Choroid plexus epithelial cell (primary cell): ENCODE measurements at places on chromosomes 2 and 18.

DNA sequence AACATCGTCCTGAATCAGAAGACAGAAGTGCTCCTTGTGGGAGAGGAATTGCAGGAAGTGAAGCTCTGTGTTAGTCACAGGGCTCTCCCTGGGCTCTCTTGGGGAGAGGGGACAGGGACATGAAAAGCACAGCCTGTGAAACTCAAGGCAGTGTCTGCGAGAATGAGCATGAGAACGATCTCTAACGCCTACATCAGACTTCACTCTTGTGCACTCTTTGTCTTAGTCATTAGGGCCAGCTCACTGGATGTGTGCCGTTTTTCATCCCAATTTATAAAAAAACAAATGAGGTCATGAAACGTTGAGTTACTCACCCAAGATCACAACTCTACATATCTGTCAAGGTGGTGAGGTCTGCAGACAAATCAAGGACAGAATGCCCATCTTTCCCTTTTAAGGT is 27.0 kb upstream of the TWIST2 start:
- no peak for DNase-seq

- DNase-seq = peak; percentile 61
Observed at GRCh38 chr2:218962859-218963492, 3.5 kb downstream of the CDK5R2 start.

GRCh38 chr18:47990981-47991380 is 60.5 kb upstream of the SMAD2 start:
- no peak for DNase-seq

- peak; percentile 45 for DNase-seq
Observed at GRCh38 chr2:190343536-190344275, at the start of gene INPP1. TSS of gene INPP1 (plus strand) at chr2:190343589. CDS start at chr2:190360103, 16,514 bp downstream.

DNA sequence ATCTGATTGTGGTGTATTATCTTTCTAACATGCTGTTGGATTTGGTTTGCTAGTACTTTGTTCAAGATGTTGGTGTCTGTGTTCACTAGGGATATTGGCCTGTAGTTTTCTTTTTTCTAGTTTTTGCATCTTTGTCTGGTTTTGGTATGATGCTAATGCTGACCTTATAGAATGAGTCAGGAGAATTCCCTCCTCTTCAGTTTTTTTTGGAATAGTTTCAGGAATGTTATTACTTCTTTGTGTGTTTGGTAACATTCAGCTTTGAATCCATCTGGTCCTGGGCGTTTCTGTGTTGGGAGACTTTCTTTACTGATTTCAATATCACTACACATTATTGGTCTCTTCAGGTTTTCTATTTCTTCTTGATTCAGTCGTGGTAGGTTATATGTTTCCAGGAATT is 124.2 kb upstream of the EPB41L5 start:
- DNase-seq = peak; percentile 81

- DNase-seq = no peak
Observed at GRCh38 chr18:10894501-10894900, 254.9 kb downstream of the PIEZO2 start.

- DNase-seq = no peak
Observed at GRCh38 chr2:72442270-72442669, 294.6 kb upstream of the CYP26B1 start.

DNA sequence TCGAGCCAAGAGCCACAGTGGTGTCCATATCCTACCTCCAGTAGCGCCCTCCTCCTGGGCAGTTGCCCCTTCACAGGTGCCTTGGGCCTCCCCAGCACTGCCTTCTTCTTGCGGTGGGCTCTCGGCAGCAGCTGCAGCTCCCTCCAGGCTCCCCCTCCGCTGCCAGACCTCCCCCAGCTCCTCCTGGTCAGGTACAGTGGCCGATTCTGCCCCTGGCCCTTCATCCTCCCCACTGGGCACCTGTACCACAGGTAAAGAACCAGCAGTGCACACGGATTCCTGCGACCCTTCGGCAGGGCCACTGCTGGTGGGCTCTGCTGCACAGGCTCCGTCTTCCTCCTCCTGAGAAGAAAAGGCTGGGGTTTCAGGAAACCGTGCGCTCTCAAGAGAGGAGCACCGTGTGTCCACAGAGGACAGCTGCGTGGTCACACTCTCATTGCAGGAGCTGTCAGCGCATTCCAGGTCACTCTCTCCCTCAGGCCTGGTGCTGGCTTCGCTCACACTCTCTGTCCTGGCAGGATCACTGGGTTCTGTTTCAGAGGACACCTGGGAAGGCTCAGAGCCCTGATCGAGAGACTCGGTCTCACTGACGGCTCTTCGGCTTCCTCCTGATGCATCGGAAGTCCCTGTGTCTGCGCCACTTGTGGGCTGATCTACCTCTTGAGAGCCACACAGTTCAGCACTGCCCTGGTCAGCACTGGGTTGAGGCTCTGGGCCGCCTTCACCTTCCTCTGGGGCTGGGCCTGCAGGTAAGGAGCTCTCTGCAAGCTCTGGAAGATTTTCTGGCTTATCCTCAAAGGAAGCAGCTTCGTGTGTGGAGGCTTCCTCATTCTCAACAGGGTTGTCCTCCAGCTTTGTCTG is 147.4 kb upstream of the STK17B start:
- no peak for DNase-seq

DNA sequence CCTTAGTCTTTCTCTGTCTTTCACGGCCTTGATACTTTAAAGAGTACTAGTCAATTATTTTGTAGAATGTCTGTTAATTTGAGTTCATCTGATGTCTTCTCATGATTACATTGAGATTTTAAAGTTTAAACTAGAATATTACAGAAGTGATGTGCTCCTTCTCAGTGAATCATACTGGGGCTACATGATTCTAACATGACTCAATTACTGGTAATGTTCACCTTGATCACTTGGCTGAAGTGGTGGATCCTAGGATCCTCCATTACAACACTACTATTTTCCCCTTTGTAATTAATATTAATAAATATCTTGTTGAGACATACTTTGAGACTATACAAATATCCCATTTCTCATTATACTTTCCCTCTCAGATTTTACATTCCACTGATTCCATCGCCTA is 148.5 kb downstream of the CAMKMT start:
- peak; percentile 2 for DNase-seq

GRCh38 chr2:205850132-205850531 is 167.8 kb downstream of the NRP2 start:
- no peak for DNase-seq

GRCh38 chr2:152718909-152719645 is 657 bp downstream of the ARL6IP6 start:
- peak; percentile 28 for DNase-seq

DNA sequence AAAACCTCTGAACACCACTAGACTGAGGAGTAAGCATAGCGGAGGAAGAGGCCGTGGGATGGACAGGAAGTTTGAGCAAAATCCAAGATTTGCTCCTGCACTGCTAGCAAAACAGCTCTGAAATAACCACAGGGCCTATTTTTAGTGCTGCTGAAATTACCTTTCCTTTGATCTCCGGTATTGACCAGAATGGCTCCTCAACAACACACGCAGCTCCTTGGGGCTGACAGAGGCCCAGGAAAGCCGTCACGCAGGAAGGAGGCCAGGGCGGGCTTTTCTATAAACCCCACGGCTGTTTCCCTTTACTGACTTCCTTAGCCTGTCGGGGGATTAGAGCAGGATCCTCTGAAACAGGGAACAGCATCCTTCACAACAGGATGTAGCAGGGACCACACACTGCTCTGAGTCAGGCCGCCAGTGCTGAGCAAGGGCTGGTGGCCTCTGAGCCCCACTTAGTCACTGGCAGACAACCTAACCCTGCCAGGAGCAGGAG is 80.8 kb upstream of the LCLAT1 start:
- no peak for DNase-seq

DNA sequence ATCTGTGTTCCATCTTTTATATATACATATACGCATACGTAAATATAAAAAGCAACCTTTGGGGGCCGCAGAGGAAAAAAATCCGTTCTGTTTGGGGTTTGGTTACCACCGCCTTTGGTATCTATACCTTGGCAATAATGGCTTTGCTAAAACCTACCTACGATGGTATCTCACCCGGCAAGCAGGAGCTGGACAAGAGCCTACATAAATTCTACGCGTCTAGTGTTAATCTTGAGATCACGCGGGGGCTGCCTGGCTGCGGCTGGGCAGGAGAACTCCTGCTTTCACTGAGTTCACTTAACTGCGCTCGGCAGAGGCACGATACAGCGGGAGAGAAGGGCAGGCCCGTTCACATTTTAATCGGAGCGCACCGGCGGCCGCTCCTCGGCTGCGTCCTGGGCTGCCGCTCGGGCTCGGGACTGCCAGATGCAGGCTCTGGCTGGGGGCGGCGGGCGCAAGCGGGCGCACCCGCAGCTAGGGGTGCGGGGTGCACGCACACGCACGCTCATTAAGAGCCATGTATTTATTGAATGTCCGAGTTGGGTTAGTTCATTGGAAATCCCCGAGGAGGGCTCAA is 1.7 kb upstream of the POU3F3 start:
- DNase-seq = peak; percentile 27

DNA sequence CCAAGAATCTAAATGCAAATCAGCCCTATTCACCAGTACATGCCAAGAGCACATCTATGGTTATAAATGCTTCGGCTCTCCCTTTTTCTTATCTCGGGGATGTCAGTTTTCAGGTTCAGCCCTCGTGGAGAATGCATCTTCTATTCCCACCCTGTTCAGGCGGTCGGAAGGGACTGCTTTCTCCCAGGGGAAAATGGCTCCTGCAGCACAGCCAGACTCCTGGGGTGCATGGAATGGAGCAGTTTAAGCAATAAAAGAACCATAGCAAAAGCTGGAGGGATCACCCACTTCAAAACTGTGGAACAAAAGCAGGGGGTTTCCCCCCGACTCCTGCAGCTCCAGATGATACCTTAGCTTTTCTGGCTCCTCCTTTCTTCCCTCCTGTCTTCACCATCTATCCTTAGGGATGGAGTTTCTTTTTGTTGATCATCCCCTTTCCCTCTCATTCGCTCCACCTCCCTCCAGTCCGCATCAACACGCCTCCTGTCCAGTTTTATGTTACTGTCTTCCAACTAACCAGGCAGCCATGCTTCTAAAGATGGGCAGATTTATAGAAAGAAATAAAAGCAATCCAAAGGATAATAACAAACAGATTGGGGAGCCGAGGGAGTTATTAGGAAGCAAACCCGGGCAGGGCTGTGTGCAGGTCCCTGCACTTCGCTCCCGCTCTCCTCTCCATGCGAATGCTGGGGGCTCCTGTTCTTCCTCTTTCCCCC is 356.2 kb upstream of the SMIM21 start:
- no peak for DNase-seq

- peak; percentile 50 for DNase-seq
Observed at GRCh38 chr18:8091035-8091434, 518.2 kb upstream of the RAB12 start.

- no peak for DNase-seq
Observed at GRCh38 chr2:195543063-195543462, 114.0 kb upstream of the SLC39A10 start.

DNA sequence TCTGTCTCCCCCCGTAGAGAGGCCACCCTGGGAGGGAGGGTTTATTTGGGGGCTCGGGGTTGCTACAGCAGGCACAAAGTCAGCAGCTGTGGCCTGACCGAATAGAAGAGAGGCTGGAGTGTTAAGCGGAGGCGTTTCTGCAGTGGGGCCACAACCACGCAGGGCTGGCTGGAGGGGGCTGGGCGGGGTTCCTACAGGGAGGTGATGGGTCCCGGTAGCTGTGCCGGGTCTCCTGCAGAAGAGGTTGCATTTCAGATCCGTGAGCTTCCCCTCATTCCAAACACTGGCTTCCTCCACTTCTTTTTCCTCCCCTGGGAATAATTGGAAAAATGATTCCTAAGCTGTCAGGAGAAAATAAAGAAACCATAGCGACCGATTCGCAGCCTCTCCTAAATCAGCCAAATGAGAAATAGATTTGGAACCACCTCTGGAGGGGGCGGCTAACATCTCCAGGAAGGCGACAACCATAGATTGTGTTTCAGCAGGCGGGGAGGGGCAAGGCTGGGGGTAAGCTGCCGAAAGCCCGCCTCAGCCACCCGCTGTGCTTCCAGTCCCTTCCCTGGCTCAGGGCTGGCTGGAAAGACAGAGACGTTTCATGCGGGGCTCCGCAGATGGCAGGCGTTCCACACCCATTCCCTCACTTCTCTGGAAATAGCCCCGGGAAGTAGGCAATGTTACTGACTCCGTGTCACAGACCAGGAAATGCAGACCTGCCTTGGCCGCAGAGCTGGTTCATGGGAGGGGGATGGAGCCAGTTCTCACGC is 85.6 kb upstream of the TAF1B start:
- DNase-seq = no peak

DNA sequence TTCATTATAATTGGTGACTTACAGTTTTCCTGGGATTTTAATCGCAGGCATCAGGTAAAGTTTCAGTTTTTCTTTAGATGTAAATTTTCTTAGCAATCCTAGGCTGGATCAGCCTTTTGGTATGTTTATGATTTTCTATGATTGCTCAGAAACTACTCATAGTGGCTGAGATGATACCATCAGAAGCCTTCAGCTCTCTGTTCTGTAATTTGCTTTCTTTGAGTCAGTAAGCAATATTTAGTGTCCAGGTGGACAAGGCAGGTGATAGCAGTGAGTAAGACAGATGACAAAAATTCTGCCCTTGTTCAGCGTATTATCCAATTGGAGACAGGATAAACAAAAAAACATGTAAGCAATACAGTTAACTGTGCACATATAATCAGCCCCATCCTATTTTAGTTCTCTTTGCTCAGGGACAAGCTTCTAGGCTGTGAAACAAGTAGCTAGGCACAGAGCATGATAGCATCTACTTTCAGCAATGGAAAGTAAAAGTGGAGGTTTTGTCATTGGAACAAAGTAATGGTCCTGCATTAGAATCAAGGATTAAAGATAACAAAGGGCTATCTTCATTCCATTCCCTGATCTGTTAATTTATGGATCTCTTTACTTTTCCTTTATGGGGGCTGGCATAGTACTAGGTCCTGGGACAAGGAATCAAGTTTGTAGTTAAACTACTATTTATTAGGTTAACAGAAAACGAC is 100.8 kb downstream of the EPC2 start:
- no peak for DNase-seq

DNA sequence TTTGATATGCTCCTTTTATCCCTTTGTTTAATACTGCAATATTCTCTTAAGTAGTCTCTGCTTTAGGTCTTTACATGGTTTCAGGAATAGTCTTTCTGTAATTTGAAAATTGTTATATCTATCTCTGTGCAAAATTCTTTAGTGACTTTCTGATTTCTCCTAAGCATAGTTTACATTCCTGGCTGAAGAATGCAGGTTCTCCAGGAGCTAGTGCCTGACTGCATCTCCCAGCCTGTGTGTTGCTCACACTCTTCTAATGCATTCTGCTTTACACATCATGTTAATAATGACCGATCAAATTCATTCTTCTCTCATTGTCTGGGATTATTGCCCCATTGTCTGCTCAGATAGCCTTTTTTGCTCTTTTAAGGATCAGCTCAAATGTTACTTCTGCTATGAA is 1349.2 kb downstream of the DSC3 start:
- no peak for DNase-seq

- DNase-seq = no peak
Observed at GRCh38 chr2:19228715-19229114, 129.7 kb downstream of the OSR1 start.

DNA sequence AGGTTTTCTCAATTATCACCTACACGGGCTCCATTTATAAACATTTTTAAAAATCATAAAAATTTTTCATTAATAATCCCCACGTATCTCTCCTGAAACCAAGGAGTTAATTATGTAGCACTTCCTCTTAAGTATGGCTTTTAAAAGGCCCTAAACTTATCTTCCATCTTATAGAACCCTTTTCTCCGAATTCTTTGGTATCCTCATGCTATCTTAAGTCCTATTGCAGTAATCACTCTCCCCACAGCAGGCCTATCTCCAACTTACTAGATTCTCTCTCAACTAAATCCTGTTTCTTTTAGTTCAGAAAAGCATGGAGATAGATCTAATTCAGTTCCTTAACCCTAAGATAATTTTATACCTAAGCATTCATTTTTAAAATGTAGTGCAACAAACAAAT is 26.2 kb downstream of the RPRD1A start:
- DNase-seq = no peak

- DNase-seq = no peak
Observed at GRCh38 chr2:23660237-23660636, 266.7 kb downstream of the ATAD2B start.
